ENCODE measurements at places on chromosomes 5 and 9. TPM values are rescaled to one million over a fixed set of nuclear protein-coding genes. Genes with fewer than 3 reads are reported as not detected.

SOX30 gene
- total RNA-seq: 0.93 TPM

PDGFRB gene
- total RNA-seq: 0.34 TPM

GRCh38 chr5:52041842-52042241 is 658.6 kb downstream of the ISL1 start:
- DNase-seq: no peak

DNA sequence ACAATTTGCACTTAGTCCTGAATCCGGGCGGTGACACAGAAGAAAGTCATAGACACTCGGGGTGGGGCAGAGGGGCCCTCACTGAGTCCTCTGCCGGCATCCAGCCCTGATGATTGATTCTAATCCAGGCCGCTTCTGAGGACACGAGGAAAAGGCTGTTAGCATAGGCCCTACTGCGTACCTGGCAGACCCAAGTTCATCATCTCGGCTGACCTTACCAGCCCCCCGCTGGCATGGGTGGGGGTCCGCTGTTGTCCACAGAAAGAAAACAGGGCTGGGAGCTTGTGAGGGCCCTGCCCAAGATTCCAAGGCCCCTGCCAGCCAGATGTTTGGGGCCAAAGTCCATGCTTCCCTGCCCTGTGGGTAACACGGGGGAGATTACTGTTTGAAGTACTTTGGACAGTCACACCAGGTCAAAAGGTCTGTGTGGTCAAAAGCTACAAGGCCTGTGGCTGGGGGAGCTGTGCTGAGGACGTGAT is 24.5 kb downstream of the ERGIC1 start:
- DNase-seq: no peak

LRRC19 gene
- not detected for total RNA-seq

DNA sequence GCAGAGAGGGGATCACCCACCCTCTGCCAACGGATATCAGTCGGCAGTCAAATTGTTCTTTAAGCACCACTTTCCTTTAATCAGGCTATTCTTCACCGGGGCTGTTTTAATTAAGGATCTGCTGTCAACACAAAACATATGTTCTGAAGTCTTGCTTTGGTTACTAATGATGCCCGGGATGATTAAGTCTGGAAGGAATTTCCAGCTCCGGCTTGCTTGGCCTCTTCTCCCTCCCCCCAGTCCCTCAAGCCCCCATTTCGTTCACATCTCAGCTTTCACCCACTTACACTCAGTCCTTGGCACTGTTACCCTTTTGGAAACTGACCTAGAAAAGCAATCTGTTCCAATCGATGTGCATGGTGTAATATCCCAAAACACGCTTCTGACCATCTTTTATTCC is 74.7 kb downstream of the MSX2 start:
- no peak for DNase-seq

- DNase-seq: peak; percentile 86
Measured at GRCh38 chr5:119343766-119344165, 12.1 kb upstream of the TNFAIP8 start.

DNA sequence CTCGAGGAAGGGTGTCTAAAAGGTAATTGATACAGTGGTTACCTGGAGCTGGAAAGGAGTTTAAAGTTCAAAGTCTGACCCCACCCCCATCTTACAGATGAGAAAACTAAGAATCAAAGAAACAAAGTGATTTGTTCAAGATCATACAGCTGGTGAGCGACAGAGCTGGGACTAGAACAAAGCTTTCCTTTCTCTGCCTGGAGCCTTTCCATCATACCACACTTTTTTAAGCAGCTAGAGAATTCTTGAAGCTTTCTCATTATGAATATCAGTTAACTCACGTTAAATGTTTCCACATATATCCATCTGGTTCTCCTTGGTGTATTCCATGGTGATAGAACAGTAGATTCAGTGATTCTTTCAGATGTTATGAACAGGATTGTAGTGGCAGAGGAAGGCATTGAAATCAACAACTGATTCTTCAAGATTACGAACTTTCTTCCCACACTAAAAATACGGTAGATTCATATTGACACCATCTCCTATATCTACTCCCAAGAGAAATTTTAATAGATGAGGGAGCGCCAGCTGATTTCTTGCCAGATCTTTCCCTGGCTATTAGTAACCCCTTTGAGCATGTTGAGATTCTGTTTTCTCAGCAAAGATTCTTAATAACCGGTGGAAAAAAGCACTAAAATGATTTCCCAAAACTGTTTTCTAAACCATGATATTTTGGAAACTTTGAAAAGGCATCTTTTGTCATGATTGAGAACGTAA is 233.7 kb downstream of the ADAMTSL1 start:
- no peak for DNase-seq

DNA sequence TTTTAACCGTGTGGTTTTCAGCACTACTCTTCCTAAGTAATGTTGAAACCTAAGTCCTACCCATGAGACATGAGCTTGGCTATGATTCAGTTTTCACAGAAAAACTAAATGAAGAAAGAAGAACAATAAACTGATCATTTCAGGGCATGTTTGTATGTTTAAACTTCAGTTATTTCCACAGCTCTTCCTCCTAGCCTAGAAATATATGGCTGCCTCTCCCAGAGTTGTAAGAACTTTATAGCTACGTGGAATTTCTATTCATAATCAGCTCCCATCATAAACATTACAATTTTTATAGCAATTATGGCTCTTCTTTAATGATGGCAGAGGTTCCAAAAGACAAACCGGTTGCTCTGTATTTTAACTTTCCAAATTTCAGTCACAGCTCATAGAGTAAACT is 314.7 kb upstream of the ADAMTSL1 start:
- no peak for DNase-seq

DNA sequence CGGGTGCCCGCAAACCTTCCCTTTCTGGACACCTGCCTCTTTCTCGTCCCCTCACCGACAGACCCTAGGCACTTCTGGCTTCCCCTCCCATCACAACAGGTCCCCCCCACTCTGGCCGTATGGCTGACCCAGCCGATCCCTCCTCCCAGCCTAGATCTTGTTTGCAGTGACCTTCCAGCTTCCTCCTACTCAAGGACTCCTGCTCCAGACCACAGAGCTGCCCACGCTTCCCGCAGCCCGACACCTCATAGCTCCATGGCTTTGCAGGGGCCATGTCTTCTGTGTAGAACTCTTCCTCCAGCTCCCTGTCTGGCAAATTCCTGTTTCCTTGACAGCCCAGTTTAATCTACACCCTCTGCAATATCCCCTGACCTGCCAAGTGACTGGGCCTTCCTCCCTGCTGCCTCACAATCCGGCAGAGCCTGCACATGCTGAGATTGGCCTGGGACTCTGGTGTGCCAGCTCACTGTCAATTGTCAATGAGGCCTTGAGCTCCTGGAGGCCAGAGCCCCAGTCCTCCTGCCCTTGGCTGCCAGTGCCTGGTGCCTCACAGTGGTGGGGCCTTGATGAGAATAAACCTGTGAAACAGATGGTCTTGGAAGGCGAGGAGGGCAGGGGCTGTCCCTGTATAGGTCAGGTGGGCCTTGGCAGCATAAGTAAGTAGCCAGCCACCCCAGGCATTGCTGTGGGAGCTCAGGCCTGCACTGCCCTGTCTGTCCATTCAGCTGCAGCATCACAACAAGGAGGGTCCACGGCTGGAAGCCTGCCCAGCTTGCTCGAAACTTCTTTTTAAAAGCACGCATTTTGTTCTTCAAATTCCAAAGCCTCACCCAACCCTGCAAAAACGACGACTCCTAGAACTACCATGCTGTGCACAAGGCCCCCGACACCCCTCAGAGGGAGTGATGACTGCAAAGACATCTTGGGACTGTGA is 50.5 kb downstream of the GADD45G start:
- no peak for DNase-seq

- DNase-seq: no peak
Measured at GRCh38 chr5:78162253-78162862, 132.1 kb downstream of the AP3B1 start.

DNA sequence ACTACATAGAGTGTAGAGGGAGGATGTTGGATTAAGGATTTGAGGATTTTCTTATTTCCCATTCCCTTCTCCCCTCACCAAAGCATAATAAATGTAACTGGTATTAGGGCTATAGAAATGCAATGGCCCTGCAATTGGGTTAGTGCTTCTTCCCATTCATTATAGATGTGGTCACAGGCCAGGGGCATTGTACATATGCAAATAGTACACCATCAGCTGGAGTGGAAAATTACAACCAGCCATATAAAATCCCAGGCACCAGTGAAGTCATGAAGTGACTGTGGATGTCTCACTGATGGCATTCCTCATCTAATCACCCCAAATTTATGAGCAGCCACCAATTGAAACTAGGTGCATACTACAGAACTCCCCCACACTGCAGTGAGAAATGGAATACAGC is 105.9 kb downstream of the PLK2 start:
- no peak for DNase-seq

DNA sequence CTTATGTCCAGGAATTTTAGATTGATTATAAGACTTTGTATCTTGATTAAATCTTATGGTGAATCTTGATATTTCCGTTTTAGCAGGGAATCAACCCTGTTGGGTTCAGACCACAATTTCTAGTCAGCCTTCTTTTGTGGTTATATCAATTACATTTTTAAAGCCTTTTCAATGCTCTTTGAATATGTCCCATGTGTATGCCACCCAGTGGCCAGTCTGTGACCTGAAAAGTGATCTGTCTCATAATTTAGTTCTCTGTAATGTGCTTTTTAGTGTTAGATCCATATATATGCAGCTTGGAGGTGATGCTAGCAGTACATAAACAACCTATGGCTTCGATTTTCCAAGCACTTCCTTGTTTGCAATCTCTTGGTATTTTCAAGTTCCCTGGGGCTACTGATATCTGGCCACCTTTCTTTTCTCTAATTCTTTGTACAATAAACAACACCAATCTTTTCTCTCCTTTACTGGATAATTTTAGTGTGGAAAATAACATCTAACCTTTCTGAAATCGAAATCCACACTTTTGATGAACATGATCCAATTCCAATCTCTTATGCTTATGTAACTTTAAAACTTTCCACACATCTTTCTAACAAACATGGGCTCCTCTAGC is 28.8 kb downstream of the PDE8B start:
- DNase-seq: no peak

DNA sequence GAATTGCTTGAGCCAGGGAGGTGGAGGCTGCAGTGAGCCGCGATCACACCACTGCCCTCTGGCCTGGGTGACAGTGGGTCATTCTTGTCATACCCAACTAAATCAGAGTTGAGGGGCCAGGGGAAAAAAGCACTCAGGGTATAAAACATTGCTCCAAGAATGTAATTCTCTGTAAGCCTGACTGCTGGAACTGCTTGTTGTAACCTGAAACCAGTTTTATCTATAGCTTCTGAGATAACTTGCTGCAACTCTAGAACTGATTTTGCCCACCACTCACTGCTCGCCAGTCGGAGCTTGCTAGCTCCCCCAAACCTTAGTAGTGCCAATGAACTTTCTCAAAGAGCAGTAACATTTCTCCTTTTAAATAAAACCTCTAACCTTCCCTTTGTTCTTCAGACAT is 9.6 kb upstream of the MSH3 start:
- DNase-seq: no peak

Data from activated CD4-positive, alpha-beta memory T cell treated with anti-CD3 and anti-CD28 coated beads for 36 hours (primary cell).